ENCODE measurements at places on chromosomes 6 and 20.

- DNase-seq = no peak
Measured at GRCh38 chr6:121880831-121881230, 445.4 kb downstream of the GJA1 start.

GRCh38 chr20:58702859-58703648 is 10.5 kb downstream of the NPEPL1 start:
- DNase-seq = no peak

DNA sequence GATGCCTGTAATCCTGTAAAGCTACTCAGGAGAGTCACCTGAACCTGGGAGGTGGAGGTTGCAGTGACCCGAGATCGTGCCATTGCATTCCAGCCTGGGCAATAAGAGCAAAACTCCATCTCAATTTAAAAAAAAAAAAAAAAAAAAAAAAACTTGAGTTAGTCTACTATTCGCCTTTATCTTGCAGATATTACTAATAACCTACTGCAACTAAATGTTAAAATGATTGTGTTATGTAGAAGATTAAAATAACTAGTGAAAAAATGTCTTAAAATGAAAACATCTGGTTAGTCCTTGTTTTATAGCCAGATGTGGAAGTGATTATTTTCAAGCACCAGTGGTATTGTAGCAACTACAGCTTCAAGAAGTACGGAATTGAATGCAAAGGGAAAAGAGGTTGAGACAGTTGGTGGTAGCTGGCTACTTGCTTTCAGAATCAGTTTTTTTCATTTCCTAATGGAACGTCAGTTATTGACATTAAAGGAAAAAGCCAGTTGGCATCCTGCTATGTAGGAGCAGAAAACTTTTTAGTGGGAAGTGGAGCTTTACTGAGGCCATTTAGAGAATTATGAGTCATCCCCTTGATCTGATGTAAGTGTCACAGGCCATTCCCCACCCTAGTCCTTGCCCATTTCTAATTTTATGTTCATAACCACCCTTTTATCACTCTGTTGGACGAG is 43.8 kb upstream of the DYNLRB1 start:
- DNase-seq = no peak

GRCh38 chr6:14240411-14241166 is 123.0 kb downstream of the CD83 start:
- no peak for DNase-seq

GRCh38 chr6:151352410-151353396 is 38.7 kb downstream of the ZBTB2 start:
- DNase-seq = no peak

DNA sequence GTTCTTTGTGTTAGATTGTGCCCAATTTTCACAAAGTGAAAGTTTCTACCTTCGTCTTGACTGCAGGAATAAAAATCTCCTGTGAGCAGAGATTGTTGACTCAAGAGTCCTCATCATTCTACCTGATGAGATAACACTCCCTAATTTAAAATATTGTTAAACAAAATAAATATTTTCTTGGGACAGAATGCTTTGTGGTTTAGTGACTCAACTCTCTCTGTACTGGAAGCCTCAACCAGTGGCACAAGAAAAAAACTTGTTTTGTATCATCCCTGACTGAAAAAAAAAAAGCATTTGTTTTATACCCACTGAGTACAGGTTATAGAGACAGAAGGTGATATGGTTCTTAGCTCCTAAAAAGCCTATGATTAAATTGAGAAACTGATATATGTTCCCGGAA is 78.9 kb downstream of the CRYBG1 start:
- DNase-seq = no peak

DNA sequence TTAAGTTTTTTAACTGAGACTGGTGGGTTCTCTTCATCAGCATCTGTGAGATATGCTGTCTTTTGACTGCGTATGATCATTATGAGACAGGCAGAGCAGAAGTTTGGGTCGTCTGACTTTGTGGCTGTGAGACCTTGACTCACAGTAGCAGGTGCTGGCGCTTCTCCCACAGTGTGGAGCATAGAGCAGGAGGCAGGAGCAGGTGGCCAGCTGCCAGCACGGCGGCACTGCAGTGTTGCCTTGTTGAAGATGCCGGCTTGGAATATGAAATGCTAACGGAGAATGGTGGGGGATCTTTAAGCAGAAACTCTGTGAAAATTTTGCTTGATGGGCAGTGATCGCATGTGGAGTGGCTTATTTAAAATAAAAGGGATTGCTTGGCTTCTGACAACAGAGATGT is 105.0 kb downstream of the TIAM2 start:
- peak; percentile 28 for DNase-seq

GRCh38 chr6:18997375-18997826 is 610.3 kb downstream of the RNF144B start:
- peak; percentile 64 for DNase-seq
